Airway epithelial cell (primary cell): ENCODE measurements at places on chromosomes 2 and 18. TPM values are rescaled to one million over a fixed set of nuclear protein-coding genes. Genes with fewer than 3 reads are reported as not detected.

The ACSL3 gene
- total RNA-seq: 138 TPM in 2 replicates

The VWA3B gene
- total RNA-seq: not detected in 2 replicates

The ESPNL gene
- 0.28 TPM in 1 of 2 replicates, not detected in the other for total RNA-seq

The STARD6 gene
- 0.51 TPM in 1 of 2 replicates, not detected in the other for total RNA-seq

The EFHD1 gene
- 0.21 and 0.84 TPM in 2 replicates for total RNA-seq

The GCG gene
- total RNA-seq: not detected in 2 replicates

The ZNF236 gene
- 5.4 and 12.3 TPM in 2 replicates for total RNA-seq

The ARPC2 gene
- 512 and 604 TPM in 2 replicates for total RNA-seq

The RSAD2 gene
- not detected in 2 replicates for total RNA-seq

The UGT1A6 gene
- total RNA-seq: 35.8 and 38.9 TPM in 2 replicates

The RFTN2 gene
- total RNA-seq: not detected in 2 replicates

The SOWAHC gene
- 45.2 and 53.9 TPM in 2 replicates for total RNA-seq

The MYOM1 gene
- 0.09 and 0.71 TPM in 2 replicates for total RNA-seq

The TEX44 gene
- total RNA-seq: not detected in 2 replicates

The EPAS1 gene
- 137 and 155 TPM in 2 replicates for total RNA-seq

The PKDCC gene
- total RNA-seq: 0.78 TPM in 1 of 2 replicates, not detected in the other

The POLR1B gene
- 14.7 and 18.1 TPM in 2 replicates for total RNA-seq

The NEU2 gene
- not detected in 2 replicates for total RNA-seq

The ST8SIA3 gene
- not detected in 2 replicates for total RNA-seq

The VRK2 gene
- 30.1 and 45.8 TPM in 2 replicates for total RNA-seq

The USP34 gene
- total RNA-seq: 43.1 and 44.4 TPM in 2 replicates

The ACMSD gene
- total RNA-seq: 0.46 TPM in 1 of 2 replicates, not detected in the other

The KYNU gene
- total RNA-seq: 22.4 and 24.9 TPM in 2 replicates
